ENCODE measurements at places on chromosomes 11 and 22. TPM values are rescaled to one million over a fixed set of nuclear protein-coding genes. Genes with fewer than 3 reads are reported as not detected.
A peak's percentile ranks its signal among the peaks of the same experiment; 100 is the strongest.

The KRTAP5-11 gene
- total RNA-seq = not detected

The AQP11 gene
- 0.78 TPM for total RNA-seq

The ARHGAP20 gene
- 0.46 TPM for total RNA-seq

The BCL2L13 gene
- total RNA-seq = 95.9 TPM

GRCh38 chr22:34475886-34476285, 555.6 kb upstream of the LARGE1 start:
- DNase-seq = no peak

GRCh38 chr11:132427611-132428010, 1057.2 kb downstream of the NTM start:
- DNase-seq = no peak

GRCh38 chr11:3635641-3636375, 6.0 kb downstream of the ART5 start:
- no peak for DNase-seq

- no peak for DNase-seq
Observed at GRCh38 chr11:45275828-45276227, 10.3 kb downstream of the SYT13 start.

DNA sequence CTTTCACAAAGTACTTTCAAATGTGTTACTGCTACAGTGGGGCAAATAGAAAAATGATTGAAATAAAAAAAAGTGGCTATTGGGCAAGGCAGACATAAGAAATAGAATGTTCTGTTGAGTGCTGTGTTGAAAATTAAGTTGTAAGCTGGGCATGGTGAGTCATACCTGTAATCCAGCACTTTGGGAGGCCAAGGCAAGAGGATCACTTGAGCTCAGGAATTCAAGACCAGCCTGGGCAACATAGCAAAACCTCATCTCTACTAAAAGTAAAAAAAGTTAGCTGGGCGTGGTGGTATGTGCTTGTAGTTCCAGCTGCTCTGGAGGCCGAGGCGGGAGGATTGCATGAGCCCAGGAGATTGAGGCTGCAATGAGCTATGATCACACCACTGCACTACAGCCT, 26.9 kb upstream of the LDHA start:
- DNase-seq = no peak

DNA sequence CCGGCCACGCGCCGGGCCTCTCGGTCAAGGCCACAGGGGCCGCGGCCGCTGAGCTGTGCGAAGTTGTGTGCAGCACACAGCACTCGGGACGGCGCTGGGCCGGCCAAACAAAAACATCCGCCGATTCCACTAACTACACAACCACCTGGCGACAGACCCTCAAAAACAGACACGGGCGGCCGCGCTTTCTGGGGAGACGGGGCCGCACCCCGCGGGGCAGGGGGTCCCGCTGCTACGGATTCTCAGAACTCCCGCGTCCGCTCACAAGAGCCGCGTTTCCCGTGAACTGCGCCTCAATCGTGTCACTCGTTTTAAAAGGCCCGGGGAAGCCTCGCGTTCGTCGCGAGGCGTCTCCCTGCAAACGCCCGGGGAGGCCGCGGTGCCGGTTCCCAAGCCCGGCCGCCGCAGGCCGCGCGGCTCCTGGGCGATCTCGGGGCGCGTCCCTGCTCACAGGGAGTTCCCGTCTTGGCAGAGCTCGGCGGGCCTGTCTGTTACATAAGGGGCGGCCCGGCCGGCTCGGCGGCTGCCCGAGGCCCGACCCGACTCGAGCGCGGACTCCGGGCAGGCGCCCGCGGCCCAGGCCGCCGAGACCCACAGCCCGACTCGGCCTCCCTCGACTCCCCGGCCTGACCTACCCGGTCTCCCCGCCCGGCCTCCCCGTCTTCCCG, 936 bp downstream of the BRD1 start:
- peak; percentile 83 for DNase-seq

- no peak for DNase-seq
Observed at GRCh38 chr11:8748317-8748716, 65.7 kb downstream of the RPL27A start.

- no peak for DNase-seq
Observed at GRCh38 chr11:130034236-130034635, 31.6 kb upstream of the PRDM10 start.

- DNase-seq = no peak
Observed at GRCh38 chr11:88555018-88555828, 217.7 kb upstream of the CTSC start.

- DNase-seq = no peak
Observed at GRCh38 chr11:115736146-115736545, 231.9 kb upstream of the CADM1 start.

DNA sequence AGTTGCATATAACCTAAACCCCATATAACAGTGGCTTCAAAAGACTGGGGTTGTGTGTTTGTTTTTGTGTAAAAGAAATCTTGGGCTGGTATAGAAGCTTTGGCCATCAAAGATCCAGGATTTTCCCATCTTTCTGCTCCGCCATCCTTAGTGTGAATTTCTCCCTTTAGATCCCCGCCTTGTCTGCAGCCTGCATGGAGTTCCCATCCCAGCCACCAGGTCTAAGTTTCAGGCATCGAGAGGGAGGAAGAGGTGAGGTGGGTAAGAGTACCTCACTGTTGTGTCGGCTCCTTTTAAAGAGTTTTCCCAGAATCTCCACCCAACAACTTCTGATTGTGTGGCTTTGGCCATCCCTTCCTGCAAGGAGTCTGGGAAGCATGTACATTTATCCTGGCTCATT, 195.5 kb upstream of the SORL1-AS1 start:
- DNase-seq = no peak

DNA sequence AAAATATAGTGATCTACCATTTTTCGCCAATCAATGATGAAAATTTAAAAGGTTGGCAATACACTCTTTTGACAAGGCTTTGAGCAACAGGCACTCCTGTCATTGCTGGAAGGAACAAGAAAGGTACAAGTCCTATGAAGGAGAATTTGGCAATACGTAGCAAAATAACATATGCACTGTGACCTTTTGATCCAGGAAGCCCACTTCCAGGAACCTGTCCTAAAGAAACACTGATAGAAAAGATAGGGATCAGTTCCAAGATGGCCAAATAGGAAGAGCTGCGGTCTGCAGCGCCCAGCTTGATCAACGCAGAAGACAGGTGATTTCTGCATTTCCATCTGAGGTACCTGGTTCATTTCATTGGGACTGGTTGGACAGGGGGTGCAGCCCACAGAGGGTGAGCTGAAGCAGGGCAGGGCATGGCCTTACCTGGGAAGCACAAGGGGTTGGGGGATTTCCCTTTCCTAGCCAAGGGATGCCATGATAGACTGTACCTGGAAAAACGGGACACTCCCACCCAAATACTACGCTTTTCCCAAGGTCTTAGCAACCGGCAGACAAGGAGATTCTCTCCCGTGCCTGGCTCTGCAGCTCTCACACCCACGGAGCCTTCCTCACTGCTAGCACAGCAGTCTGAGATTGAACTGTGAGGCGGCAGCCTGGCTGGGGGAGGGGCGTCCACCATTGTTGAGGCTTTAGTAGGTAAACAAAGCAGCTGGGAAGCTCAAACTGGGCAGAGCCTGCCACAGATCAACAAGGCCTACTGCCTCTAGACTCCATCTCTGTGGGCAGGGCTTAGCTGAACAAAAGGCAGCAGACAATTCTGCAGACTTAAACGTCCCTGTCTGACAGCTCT, 69.7 kb upstream of the GALNT18 start:
- DNase-seq = no peak

All from Right ventricle myocardium inferior (tissue), 1 donor.